Ecto neural progenitor cell (in vitro differentiated cells): ENCODE measurements at places on chromosomes 16 and 17.
A peak's percentile ranks its signal among the peaks of the same experiment; 100 is the strongest.

DNA sequence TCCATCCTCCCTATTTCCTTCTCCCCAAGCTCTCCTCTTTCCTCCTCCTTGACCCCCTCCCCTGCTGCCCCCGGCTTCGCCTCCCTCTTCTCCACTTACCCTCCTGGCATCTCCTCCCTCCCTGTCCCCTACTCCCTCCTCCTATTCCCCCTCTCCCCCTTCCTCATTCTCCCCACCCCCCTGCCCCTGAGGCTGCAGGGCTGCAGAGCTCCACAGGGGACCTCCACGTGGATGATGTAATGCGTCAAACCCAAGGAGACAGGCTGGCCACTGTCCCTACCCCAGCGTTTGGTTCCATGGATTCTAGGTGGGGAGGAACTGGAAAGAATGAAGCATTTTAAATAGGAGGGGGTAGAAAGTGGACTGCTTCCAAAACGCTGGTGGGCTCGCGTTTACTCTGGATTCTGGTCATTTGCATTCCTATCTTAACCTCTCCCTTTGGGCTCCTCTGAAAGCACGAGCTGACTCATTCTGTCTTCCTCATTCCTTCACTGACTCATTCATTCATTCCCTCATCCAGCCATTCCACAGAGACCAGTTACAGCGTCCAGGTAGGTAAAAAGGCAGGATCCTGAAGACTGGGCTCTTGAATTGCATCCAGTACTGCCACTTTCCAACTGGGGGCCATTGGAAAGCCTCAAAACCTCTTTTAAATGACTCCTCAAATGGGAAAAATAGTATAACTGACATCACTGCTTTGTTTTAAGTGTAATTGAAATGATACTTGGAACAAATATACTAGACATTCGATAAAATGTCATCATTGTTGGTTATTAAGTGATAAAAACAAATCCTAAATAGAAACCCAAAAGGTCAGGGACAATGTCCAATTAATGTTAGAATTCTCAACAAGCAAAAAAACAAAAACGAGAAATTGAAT lies 943 bp upstream of the COTL1 start:
- peak; percentile 77 for DNase-seq

- DNase-seq, result no peak
These were observed 120.5 kb downstream of the MAF start for GRCh38 chr16:79480056-79480455.

- peak; percentile 81 for DNase-seq
These were observed 265.1 kb downstream of the PRKCA start for GRCh38 chr17:66567234-66568170.

- peak; percentile 78 for DNase-seq
These were observed 591 bp upstream of the SLFN5 start for GRCh38 chr17:35242158-35242804.

DNA sequence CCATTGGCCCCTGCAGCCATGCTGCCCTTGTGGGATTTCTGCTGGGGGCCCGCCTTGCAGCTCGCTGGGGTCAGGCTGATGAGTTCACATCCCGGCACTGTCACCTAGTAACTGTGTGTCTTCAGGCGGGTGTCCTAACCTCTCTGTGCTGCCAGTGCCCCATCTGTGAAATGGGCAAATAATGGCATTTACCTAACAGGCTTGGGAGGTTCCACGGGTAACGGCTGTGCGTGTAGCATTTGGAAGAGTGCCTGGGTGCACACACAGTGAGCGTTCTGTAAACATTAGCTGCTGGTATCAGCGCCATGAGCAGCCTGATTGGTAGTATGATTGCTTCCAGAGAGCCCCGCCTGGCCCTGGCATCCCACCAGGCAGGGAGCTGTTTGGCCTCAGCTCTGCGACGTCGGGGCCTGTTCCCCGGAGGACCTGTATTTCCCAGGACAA lies 167.3 kb upstream of the GSE1 start:
- no peak for DNase-seq

DNA sequence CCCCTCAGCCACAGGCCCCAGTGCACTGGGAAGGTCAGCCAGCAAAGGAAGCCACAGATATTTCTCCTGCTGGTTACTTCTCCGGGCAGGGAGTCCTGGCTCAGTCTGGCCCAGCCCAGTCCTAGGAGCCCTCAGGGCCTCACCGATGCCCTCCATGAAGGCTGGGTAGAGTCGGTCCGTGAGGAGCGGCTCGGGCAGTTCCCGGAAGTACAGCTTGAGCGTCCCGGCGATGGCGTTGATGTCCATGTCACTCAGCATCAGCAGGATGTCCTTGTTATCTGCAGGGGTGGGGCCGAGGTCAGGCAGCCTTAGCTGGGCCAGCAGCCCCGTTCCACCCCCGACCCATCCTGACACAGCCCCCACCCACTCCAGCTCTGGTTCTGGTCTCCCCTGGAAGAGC lies 13.7 kb downstream of the TIMM22 start:
- no peak for DNase-seq
